ENCODE measurements at places on chromosomes 6 and 20. TPM values are rescaled to one million over a fixed set of nuclear protein-coding genes. Genes with fewer than 3 reads are reported as not detected.

Gene DACT2
- total RNA-seq = 0.27 TPM

Gene PRKN
- 5.2 TPM for total RNA-seq

Gene HNF4A
- not detected for total RNA-seq

Gene C6orf52
- total RNA-seq = not detected

Gene CCNC
- 74.2 TPM for total RNA-seq

Gene CYP39A1
- total RNA-seq = 6.3 TPM

Gene SNAP91
- 1.7 TPM for total RNA-seq

Gene ADTRP
- total RNA-seq = not detected

Gene MATN4
- not detected for total RNA-seq

Gene NTSR1
- total RNA-seq = not detected

Gene OTOR
- total RNA-seq = not detected

Gene TREM2
- total RNA-seq = 4.1 TPM

Gene FAM83C
- total RNA-seq = not detected

Gene C4B
- 370 TPM for total RNA-seq

Gene ZSCAN31
- 61.4 TPM for total RNA-seq

Gene OOEP
- not detected for total RNA-seq

Gene IL20RA
- total RNA-seq = 0.27 TPM

Gene MYCT1
- 15.0 TPM for total RNA-seq

Gene RAD21L1
- total RNA-seq = not detected

Gene TAAR1
- not detected for total RNA-seq

Gene FRMD1
- total RNA-seq = not detected

Gene LY6G6D
- not detected for total RNA-seq

Gene ZNF311
- 1.5 TPM for total RNA-seq

Gene CST4
- 3.0 TPM for total RNA-seq

Gene ID4
- 713 TPM for total RNA-seq

Gene ECHDC1
- 65.3 TPM for total RNA-seq

Gene AGER
- 20.6 TPM for total RNA-seq

Gene SLC12A5
- total RNA-seq = 1.6 TPM

Gene LPA
- total RNA-seq = 0.45 TPM

Gene ATG5
- 58.7 TPM for total RNA-seq
